ENCODE measurements at places on chromosomes 12 and 14.

GRCh38 chr12:95227818-95228356 is 10.3 kb downstream of the VEZT start:
- no peak for DNase-seq

GRCh38 chr12:51871918-51872688 is 15.8 kb upstream of the ANKRD33 start:
- no peak for DNase-seq

DNA sequence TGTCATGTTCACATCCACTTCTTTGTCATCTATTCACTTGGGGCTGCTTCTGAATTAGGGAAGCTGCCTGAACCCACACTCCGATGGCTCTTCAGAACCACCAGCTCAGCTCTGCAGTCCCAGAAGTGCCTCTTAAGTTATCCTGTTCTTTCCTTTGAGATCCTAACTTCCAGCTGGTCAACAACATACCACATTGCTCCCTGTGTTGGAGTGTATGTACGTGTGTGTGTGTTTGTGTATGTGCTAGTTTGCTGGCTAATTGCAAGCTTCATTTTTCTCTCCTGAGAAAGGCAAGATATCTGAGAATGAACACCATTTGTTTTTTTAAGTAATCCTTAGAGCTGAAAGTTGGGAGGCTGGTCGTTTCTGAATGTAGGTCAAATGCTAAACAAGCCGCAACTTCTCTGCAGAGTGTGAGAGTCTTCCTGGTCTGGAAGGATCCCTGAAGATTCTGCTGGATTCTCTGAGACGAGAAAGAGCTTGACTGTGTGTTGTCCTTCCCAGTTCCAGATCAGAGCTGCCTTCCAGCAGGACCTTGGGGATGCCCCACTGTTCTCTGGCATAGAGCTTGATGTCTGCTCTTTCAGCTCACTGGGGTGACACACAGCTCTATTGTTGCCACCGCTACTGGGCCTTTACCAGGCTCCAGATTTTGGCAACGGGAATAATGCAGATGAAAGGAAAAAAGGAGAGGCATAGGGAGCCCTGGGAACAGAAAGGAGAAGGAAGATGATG is 839 bp downstream of the GSG1 start:
- DNase-seq, result no peak

GRCh38 chr12:5661811-5662210 is 229.9 kb downstream of the NTF3 start:
- no peak for DNase-seq

GRCh38 chr12:89135976-89136634 is 216.2 kb downstream of the DUSP6 start:
- DNase-seq, result peak; percentile 26

DNA sequence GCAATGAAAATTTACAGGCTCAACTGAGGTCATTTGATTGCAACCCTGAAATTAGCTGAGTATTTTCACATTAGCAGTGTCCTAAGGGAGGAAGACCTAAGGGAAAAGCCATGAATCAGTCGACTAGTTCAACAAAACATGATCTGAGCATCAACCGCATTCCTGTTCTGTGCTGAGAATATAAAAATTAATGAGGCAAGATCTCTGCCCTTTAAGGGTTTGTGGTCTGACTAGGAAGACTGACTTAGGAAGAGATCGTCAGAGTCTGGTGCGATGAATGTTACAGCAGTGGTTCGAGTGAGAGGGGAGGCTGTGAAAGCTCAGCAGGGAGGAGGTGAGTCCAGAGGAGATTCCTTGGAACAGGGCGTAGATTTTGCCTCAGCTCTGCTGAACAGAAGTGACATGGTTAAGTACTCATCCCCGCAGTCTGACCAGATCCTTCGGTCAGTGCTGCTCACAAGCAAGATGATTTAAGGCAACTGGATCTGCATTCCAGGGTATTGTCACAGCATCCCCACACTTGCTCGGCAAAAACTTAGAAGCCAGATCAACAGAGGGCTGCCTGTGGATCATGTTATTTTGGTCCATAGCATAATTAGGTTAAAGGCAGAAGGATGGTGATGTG is 49.6 kb downstream of the BMAL2 start:
- no peak for DNase-seq

Data from fibroblast of the conjunctiva (primary cell).